ENCODE measurements at places on chromosomes 1 and 21. TPM values are rescaled to one million over a fixed set of nuclear protein-coding genes. Genes with fewer than 3 reads are reported as not detected.

DNA sequence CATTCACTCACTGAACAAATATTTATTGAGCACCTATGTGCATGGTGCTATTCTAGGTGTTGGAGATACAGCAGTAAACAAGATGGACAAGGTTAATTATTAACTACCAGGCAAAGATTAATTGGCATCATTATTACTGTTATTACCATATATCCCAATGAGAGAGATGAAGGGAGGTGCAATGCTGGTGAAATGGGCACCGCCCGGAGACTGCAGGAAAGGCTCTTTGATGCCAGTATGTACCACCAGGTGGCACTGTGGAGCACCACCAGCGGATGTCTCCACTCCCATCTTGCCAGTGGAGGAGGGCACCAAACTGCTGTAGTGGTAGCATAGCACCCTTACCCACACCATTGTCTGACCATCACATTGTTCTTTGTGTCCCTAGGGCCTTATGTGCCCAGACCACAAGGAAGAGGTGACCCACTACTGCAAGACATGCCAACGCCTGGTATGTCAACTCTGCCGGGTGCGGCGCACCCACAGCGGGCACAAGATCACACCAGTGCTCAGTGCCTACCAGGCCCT, 3.0 kb downstream of the TRIM46 start:
- no peak for DNase-seq

GRCh38 chr1:54997711-54997986, 1.1 kb upstream of the BSND start:
- no peak for DNase-seq

DNA sequence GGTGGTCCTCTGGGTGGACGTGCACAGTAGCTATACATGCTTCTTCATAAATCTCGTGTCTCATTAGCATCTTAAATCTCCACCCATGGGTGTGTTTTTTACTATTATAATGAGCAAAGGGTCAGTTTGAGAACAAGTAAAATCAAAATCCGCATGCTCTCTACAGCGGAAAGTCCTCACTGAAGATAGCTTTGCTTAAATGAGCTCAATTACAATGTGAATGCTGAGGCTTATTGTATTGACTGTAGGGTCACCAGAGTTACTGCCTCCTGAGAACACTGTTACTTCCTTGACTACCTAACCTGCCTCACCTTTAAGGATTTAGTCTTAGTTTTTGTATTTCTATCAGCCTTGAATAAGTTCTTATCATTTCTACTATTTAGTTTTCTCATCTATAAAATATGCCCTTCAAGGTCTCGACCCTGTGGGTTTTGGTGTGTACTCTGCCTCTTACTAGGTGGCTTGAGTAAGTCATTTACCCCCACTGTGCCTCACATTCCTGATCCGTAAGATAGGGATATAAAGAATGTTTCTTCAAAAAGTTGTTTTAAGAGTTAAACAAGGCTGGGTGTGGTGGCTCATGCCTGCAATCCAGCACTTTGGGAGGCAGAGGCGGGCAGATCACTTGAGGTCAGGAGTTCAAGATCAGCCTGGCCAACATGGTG, 7.9 kb downstream of the SLAMF7 start:
- DNase-seq, result no peak

DNA sequence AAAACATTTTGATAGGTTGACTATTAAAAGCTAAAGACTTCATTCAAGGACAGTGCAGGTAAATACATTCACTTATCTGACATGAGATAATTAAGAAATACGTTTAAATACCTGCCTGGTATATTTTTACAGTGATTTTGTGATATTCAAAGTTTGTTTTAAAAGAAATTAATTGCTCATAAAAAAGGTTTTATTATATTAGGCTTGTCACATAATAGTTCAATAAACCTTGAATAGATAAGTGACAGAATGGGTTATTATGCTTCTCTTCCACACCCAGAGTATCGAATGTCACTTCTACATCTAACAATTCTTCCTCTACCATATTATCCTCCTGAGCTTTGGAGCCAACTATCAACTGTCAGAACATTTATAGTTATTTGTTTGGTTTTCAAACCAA, 60.0 kb downstream of the LTN1 start:
- DNase-seq, result no peak

Gene BMP8A
- total RNA-seq, result not detected

- no peak for DNase-seq
These were observed 13.8 kb downstream of the KNCN start for GRCh38 chr1:46537651-46538050.

Gene C1orf185
- not detected for total RNA-seq

- no peak for DNase-seq
These were observed 664.7 kb upstream of the NEGR1 start for GRCh38 chr1:72946903-72947499.

DNA sequence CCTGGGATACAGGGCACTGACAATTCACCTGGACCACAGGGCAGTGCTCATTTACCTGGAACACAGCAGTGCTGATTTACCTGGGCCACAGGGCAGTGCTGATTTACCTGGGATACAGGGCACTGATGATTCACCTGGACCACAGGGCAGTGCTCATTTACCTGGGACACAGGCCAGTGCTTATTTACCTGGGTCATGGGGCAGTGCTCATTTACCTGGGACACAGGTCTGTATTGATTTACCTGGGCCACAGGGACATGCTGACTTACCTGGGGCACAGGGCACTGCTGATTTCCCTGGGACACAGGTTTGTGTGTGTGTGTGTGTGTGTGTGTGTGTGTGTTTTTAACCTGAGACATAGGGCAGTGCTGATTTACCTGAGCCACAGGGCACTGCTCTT, 261.7 kb downstream of the MATN1 start:
- DNase-seq, result no peak

Gene RHOC
- 138 TPM for total RNA-seq

DNA sequence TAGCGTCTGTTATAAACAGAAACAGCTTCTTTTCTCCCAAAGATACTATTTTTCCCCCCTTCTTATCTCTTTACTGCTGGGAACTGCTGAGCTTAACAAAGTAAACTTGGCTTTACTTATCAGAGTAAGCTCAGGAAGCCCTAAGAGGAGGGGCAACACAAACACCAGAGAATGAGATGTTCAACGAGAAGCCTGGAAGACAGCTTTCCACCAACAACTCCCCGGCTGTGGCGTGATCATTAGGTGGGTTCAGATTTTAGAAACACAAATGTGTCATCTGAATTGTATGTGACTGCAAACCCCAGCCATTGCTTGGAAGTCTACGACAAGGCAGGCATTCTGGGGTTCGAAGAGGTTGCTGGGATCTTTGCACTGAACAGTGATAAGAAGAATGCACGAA, 181.2 kb upstream of the ESRRG start:
- no peak for DNase-seq

DNA sequence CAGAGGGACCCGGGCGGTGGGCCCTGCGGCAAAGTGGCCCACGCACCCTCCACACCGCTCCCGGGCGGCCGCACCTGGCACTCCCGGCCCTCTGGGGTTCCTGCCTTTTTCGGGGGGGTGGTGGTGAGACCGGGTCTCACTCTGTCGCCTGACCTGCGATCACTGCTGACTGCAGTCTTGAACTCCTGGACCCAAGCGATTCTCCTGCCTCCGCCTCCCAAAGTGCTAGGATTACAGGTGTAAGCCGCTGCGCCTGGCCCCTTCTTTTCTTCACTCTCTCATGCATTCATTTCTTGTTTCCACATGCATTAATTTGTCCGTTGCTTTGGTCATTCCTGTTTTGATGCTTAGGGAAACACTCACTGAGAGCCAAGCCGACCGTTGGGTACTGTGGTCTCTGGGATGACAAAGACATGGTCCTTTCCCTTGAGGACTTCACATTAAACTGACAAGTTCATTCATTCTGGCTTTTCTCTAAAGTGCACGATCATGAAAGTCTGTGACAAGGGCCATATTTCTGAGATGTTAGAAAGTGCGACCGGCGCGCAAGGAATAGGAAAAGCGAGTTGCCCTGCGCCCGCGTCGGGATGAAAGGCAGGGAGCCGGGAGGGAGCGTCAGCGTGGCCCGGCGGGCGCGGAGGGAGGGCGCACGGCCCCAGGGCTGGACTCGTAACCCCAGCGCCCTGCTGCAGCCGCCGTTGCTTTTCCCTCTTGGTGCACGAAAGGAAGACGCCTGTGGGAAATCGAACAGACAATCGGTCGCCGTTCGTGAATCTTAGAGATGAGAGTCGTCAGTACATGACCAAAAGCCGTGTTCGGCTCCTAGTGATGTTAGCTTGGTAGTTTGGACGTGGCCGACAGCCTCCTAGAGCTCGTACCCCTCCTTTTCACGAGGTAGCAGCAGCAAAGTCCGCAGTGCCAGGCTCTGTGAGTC, 1.0 kb upstream of the MCOLN2 start:
- no peak for DNase-seq

- DNase-seq, result no peak
These were observed 21.1 kb upstream of the EPHB2 start for GRCh38 chr1:22689505-22689904.

Gene ESPN
- 0.59 TPM for total RNA-seq

DNA sequence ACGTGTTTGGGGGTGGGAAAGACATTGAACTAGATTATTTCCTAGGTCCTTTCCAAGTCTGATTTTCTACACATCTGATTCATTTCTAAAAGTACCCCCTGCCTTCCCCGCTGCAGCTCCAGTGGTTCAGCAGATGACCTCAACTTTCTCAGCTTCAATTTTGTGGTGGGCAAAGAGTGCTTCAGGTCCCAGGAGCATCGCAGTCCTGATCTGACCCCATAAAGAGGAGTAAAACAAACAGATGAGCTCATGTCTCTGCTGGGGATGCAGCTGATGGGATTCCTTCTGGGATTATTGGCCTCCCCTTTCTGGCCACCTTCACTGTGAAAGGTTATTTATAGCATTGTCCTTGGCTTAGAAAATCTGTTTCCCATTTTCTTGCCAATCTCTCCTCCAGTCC, 337.0 kb upstream of the PLXNA2 start:
- DNase-seq, result no peak

Gene RAB42
- 0.72 TPM for total RNA-seq

Gene PGBD5
- total RNA-seq, result 0.03 TPM

GRCh38 chr1:37471345-37472231, 2.8 kb upstream of the ZC3H12A start:
- DNase-seq, result no peak

Gene KIAA0040
- 29.2 TPM for total RNA-seq

GRCh38 chr1:211356723-211357407, 30.2 kb downstream of the TRAF5 start:
- DNase-seq, result no peak
